ENCODE measurements at places on chromosomes 16 and 17.
A peak's percentile ranks its signal among the peaks of the same experiment; 100 is the strongest.

GRCh38 chr17:15957206-15957605, 12.3 kb downstream of the ADORA2B start:
- DNase-seq, result no peak

- DNase-seq, result no peak
Observed at GRCh38 chr16:48137822-48138221, 18.0 kb downstream of the ABCC12 start.

DNA sequence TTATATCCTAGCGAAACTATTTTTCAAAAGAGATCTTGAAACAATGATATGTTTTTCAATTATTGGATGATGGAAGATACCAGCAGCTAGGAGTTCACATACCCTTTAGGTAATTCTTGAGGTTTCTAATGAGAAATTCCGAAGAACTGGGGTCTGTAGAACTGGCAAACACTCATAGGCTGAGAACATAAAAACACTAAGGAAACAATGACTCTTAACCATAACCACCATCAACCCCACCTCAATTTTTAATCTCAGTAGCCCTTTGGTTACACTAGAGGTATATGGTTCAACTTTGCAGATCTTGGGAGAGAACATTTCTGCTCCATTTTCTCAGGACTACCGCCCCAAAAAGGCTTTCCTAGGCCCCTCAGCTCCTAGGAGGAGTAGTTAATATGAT, 65.7 kb upstream of the NPEPPS start:
- no peak for DNase-seq

DNA sequence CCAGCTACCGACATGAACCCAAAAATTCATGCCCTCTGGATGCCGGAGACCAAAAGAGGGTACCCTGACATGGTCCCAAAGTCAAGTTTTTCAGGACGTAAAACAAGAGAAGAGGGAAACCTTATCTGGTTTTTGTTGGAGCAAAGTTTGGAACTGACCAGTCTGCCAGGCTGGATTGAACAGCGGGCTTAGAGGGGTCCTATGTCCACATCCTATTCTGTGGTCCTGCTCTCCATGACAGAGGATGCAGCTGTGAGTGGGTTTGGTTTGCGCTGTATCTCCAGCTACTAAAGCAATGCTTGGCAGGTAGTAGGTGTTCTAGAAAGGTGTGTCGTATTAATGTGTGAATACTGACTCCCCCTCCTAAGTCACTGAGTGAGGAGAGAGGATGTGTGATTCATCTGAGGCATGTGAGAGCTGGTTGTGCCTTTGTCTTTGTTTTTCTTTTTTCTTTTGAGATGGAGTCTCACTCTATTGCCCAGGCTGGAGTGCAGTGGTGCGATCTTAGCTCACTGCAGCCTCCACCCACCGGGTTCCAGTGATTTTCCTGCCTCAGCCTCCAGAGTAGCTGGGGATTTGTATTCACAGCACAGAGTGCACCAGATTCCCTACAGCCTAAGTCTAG, 31.0 kb downstream of the PMM2 start:
- no peak for DNase-seq

DNA sequence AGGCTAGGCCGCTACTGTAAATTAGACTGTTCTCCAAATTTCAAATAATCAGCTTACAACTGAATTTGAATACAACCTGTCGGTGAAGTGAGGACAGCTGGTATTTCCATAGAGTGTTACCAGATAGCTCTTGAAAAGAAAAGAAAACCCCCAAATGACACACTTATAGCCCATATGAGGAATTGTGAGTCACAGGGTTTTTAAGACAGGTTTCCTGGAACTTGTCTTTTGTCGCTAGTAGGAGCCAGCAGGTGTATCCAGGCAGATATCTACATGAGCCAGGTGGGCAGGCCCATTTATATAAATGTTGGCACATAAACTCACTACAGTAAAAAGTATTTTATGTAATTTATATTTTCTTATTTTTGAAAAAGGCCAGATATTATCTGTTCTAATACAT, 24.0 kb downstream of the TNRC6A start:
- DNase-seq, result no peak

DNA sequence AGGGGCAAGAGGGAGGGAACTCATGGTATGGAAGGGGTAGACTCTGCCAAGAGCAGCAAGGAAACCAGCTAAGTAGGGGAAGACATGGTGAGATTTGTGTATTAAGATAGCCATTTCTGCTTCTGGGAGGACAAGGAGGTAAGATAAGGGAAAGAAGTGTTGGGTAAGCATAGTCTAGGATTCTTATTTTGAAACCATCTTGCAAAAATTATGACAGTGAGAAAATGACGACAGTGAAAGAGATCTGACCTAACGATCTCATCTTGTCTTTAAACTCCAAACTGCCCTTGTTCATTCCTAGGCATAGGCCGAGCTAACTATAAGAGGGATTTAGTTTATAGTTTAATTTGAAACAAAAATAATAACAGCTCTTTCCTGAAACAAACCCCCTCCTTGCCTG, 5.6 kb upstream of the RBL2 start:
- no peak for DNase-seq

GRCh38 chr17:57622683-57623433, 122.2 kb downstream of the CCDC182 start:
- DNase-seq, result peak; percentile 54

- no peak for DNase-seq
Observed at GRCh38 chr16:57711993-57712392, 17.4 kb downstream of the DRC7 start.

DNA sequence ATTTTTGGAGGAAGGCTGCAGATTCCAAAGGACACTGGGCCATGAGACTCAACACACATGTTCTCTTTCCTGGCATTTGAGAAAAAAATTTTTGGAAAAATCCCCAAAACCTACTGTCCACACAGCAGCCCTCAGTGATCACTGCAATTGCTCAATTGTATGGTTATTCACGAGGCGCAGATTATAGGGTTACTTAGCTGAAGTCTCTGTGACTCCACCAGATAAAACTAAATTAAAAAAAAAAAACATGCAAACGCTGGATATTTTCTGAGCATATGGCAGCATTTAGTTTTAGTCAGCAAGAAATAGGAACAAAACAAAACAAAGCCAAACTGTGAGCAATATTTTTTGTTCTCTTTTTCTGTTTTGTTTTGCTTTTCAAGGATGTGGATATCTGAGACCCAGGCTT, 83.8 kb upstream of the FAM20A start:
- DNase-seq, result peak; percentile 75

DNA sequence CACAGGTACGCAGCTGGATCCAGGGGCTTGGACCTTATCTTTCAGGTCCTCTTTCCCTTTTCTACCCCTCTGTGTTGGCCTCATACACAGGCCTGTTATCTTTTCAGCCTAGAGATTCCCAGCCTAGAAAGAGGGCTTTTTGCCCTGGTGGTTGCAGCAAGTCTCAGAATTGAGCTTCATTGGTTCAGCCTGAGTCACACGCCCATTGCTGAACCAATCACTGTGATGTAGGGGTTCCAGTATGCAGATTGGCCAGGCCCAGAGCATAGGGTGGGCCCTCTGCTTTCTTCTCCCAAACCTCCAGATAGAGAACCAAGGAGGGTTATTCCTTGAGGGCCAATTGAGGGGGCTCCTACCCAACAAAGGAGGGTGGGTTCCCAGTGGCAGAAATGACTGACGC, 32.8 kb downstream of the GPT2 start:
- DNase-seq, result peak; percentile 21

DNA sequence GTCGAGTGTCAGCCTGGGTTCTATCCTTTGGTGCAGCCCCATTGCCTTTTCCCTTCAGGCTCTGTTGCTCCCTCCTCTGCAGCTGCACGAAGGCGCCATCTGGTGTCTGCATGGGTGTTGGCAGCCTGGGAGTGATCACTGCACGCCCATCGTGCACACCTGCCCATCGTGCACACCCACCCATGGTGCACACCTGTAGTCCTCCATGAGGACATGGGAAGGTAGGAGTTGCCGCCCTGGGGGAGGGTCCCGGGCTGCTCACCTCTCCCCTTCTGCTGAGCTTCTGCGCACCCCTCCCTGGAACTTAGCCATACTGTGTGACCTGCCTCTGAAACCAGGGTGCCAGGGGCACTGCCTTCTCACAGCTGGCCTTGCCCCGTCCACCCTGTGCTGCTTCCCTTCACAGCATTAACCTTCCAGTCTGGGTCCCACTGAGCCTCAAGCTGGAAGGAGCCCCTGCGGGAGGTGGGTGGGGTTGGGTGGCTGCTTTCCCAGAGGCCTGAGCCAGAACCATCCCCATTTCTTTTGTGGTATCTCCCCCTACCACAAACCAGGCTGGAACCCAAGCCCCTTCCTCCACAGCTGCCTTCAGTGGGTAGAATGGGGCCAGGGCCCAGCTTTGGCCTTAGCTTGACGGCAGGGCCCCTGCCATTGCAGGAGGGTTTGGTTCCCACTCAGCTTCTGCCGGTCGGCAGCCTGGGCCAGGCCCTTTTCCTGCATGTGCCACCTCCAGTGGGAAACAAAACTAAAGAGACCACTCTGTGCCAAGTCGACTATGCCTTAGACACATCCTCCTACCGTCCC, 2.9 kb downstream of the CTRL start:
- peak; percentile 52 for DNase-seq
